HepG2 (cell line): ENCODE measurements at places on chromosomes 2 and 18. TPM values are rescaled to one million over a fixed set of nuclear protein-coding genes. Genes with fewer than 3 reads are reported as not detected.
A peak's percentile ranks its signal among the peaks of the same experiment; 100 is the strongest.

The ERFE gene
- total RNA-seq = not detected in 2 replicates

The TWIST2 gene
- 0.11 TPM in 1 of 2 replicates, not detected in the other for total RNA-seq

- DNase-seq = no peak
Observed at GRCh38 chr2:113324684-113325160, 46.0 kb upstream of the PAX8 start.

DNA sequence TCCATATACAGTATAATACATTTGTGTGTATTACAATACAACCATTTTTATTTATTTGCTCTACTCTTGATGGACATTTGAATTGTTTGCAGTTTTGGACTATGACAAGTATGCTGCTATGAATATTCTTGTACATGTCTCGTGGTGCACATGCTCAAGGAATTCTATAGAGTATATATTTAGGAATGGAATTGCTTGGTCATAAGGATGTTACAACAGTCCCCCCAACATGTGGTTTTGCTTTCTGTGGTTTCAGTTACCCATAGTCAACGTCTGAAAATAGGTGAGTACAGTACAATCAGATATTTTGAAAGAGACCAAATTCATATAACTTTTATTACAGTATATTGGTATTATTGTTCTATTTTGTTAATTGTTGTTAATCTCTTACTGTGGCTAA lies 24.1 kb upstream of the PLEKHM3 start:
- DNase-seq = no peak

- no peak for DNase-seq
Observed at GRCh38 chr18:11266781-11267480, 117.6 kb upstream of the PIEZO2 start.

DNA sequence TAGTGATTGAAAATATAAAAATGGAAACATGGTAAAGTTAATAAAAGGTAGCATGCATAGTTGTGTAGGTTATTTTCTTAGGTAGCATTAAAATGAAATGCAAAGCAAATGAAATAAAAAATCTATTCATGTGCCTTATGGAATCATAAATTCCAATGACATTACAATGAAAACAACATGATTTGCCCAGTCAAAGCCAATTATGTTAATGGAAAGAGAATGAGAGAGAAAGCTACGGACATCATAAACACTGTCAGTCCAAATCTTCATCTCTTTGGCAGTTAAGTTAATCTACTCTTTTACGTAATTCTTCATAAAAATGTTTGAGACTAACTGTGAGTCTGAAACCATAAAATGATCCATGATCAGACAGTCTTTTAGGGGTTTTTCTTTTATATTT lies 636.7 kb upstream of the SYT4 start:
- DNase-seq = no peak

- DNase-seq = peak; percentile 75
Observed at GRCh38 chr2:11446733-11447248, 19.2 kb downstream of the E2F6 start.

- no peak for DNase-seq
Observed at GRCh38 chr2:66560683-66561082, 125.8 kb downstream of the MEIS1 start.

DNA sequence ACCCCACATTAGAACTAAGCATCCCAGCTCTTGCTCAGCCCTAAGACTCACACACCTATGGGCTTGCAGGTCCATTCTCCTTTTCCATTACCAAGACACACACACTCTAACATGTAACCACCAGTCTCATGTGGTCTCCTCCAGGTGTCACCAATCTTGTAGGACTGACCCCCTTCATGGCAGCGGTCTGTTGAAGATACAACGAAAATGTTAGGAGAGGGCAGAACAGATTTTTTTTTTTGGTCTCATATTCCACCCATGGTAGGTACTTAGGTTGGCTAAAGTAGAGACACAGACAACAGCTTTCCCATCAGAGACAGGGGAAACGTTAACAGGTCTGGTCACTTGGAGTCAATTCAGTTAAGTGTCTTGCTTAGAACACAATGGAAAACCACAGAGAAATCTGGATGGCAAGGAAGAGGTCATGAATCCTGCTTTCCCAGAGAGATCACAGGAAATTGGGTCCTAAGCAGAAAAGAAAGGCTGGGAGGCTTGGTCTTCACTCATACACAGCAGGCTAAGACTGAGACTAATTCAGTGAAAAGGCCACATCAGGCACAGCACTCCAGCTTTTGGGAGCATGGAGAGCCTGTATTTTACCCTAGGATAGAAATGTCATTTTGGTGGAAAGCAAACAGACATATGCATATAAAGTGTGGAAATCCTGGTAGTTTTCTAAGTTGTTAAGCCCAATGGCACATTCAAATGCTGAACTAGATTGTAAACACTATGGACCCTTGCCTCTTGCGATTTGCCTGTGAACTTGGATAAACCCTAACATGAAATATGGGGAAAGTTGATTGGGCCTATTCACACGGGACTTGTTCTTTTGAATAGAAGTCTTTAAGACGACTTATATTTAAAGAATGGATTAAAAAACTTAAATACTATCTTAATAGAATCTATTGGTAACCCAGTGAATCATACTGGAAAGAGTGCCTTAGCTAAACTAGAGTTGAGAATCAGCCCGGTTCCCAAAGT lies 3.8 kb downstream of the FN1 start:
- no peak for DNase-seq

- no peak for DNase-seq
Observed at GRCh38 chr2:72129681-72130340, 17.9 kb downstream of the CYP26B1 start.

DNA sequence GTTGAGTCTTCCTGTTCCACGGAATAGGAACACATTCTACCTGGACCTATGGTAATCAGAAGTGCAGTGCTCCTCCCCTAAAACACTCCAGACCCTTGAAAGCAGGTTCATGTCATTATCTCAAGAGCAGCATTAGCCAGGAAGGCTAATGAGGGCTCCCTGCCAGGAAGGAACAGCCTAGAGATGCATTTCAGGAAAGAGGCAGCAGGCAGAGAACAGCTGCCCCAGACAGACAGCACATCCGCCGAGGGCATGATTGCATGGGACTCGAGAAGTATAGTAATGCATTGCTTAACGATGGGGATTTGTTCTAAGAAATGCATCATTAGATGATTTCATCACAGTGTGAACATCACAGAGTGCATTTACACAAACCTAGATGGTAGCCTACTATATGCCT lies 171.5 kb downstream of the ALK start:
- DNase-seq = no peak

- no peak for DNase-seq
Observed at GRCh38 chr18:8300751-8301410, 308.4 kb upstream of the RAB12 start.

- DNase-seq = no peak
Observed at GRCh38 chr2:190849774-190850173, 30.8 kb upstream of the GLS start.
